ENCODE measurements at places on chromosomes 7 and 10.
A peak's percentile ranks its signal among the peaks of the same experiment; 100 is the strongest.

DNA sequence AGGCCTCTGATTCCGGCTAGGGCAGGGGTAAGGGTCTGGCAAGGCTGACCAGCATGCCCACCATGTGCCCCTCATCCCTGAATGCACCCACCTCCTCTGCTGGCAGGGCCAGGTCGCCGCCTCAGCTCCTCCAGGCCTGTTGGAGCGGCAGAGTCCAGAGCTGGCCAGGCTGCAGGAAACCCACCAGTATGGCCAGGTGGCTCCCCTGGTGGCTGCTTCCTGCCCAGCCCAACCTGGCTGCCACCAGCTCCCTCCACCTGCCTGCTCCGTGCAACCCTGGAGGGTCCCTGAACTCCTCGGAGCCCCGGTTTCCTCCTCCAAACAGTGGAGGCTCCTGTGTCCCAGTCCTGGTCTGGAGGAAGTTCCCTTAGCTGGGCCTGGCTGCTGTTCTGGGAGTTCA lies 39.6 kb downstream of the MICALL2 start:
- no peak for DNase-seq

DNA sequence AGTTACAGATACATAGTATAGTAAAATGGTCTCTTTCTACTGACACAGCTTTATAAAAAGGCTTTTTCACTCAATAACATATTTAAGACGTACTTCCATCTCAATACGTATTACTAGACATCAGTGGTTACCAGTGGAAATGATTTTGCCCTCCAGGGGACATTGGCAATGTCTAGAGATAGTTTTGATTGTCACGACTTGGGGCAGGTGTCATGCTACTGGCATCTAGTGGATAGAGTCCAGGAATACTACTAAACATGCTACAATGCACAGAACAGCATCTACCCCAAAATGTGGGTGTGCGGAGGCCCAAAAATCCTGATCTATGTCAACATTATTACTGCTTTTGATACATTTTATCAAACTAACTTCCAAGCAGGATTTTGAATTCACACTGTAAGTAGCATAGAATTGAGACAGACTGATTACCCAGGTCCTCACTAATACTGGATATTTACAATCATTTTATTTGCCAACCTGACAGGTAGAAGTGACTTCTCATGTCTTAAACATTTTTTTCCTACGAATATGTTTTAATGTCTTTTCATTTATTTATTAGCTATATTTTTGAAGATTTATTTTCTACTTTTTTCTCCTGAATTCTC lies 53.8 kb downstream of the HGF start:
- DNase-seq: no peak

DNA sequence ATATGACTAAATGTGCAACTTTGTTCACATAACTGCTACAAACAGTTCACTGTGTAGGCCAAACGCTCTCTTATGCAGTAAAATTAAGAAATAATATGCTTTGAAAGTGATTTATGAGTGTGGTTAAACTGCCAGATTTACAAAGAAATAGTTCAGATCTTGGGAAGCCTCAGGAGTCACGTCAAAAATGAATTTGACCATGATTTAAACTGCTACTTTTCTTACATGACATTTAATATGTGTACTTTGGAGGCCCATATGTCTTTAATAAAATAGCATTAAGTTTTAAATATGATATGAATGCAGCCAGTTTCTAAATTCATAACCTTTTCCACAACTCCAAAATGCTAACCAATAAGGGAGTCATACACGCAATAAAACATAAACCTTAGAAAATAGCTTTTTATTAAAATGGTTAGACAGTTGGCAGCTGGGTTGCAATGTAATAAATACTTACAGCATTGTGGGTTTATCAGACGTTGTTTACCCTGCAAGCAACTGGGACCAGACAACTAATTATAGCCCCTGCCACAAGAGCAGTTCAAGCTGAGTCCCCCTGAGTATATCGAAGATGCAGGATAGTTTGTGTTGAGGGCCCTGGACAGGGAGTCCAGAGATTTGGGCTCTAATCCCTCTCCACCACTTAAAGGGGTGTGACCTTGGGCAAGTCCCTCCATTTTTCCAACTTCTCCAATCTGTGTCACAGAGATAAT lies 640.4 kb downstream of the LRMDA start:
- DNase-seq: no peak

DNA sequence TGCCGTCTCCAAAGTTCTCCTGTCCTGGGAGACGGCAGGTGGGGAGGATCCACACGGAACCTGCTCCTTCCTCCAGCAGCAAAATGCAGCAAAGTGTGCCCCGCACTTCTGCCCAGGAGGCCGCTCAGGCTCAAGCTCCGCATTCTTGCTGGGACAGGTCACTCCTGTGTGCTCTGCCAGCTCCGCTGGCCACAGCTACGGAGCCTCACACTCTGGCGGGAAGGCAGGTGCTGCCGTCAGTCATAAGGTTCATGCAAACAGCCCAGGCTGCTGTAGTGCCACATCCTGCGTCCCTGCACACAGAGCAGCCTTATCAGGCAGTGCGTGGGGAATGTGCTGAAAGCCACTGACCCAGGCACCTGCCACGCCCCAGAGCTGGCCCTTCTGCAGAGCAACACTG lies 22.4 kb downstream of the ADGRA1 start:
- no peak for DNase-seq

DNA sequence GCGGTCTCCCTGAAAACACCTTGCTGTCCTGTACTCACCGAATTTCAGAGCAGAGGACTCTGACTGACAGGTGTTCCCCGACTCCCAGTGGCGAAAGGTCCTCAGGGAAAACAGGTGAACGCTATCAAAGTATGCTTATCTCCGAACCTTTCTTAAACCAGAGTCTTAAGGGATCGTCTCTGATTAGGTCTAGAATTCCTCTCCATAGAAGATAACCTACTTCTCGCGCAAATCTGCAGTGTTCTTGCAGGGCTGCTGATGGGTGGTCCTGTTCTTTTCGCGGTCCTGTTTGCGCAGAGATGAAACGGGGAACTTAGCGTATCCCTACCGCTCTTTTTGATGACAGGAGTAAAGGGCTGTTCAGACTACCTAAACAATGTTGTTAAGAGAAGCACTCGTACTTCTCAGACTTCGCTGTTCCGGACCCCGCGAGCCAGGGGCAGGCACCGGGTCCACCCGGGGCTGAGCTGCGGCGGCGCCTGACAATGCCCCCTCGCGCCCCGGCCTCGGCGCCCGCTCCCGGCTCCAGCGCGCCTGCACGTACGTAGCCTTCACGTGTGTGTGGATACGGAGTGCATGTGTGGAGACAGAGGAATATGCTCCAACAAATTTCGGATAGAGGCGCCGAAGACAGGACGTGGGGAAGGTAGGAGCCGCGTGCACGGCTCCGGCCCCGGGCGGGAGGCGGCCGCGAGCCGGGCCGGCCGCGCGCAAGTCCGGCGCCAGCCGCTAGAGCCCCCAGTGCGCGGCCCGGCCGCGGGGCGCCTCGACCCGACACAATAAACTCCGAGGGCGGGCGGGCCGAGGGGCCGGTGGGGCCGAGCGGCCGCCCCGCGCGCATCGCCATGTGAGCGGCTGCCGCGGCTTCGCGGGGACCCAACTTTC lies 766 bp upstream of the ZMYND11 start:
- peak; percentile 34 for DNase-seq

DNA sequence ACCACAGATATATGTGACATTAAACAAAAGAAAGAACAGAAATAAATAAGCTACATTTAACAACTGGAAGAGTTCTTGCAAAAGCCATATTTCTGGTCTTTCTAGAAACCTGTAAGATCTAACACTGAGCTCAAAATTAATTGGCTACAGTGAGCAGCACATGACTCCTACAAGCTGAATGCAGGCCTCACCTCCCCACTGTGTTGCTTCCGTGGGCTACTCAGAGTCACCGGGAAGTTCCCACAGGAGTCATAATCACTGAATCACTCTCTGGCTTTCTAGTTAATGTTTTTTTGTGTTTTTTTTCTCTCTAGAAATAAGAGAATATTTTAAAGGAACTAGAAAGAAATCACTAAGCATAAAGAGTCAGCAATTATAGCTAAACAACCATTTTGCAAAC lies 10.2 kb upstream of the MRPS24 start:
- no peak for DNase-seq

GRCh38 chr10:3165196-3165595 lies 7.4 kb downstream of the PITRM1 start:
- DNase-seq: no peak

GRCh38 chr7:145269418-145270161 lies 433.7 kb upstream of the TPK1 start:
- DNase-seq: no peak

DNA sequence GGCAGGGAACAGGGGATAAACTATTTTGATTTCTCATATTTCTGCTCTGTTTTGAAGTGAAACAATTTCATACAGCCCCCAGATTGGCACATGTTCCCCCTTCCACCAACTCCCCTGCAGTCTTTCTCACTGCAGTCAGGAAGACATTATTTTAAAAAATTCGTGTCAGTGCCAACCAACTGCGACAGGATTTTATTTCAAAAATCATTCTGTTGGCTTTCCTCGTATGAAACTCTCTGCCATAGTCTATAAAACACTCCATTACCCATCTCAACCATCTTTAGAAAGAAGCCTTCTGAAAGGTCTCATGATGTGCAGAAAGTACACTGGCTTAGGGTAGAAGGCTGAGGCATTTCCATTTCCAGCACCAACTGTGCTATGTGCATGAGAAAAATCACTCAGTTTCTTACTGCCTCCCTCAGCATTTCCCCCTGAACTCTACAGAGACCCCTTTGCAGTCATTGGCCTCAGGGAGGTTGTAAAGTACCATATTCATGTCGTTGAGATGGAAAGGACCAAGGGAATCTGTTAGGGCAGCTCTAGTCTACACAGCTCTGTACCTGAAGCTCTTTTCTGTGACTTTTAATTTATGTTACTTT lies 46.9 kb downstream of the STEAP1B start:
- no peak for DNase-seq

DNA sequence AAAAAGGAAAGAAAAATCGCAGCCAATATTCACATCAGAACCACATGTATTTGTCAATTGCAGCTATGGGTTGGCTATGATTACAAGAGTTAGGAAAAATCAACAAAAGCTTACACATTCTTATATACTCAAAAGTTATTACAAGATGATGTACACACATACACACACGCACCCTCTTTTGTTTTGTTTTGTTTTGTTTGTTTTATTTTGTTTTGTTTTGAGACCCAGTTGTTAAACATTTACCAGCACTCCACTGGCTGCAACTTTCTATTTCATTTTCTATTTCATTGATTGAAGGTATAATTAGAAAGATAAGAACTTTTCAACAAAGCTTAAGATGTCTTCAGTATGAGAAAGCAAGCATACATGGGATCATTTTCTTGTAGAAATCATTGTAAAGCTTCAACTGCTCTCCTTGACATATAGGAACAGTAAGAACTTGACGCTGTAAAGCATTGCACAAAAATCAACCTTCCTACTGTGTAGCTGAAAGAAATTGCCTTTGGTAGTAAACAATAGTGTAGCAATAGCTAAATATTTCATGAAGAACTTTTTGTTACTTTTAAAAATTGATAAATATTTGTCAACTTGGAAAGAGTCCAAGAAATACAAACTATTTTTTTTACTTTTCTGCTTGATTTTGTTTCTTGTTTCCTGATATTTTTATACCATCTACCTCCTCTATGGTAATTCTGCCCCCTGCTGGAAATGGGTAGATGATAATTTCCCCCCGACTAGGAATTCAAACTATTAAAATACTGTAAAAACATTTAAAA lies 205.9 kb downstream of the MBL2 start:
- DNase-seq: no peak

GRCh38 chr7:152956006-152956405 lies 196.5 kb downstream of the ACTR3B start:
- DNase-seq: no peak

DNA sequence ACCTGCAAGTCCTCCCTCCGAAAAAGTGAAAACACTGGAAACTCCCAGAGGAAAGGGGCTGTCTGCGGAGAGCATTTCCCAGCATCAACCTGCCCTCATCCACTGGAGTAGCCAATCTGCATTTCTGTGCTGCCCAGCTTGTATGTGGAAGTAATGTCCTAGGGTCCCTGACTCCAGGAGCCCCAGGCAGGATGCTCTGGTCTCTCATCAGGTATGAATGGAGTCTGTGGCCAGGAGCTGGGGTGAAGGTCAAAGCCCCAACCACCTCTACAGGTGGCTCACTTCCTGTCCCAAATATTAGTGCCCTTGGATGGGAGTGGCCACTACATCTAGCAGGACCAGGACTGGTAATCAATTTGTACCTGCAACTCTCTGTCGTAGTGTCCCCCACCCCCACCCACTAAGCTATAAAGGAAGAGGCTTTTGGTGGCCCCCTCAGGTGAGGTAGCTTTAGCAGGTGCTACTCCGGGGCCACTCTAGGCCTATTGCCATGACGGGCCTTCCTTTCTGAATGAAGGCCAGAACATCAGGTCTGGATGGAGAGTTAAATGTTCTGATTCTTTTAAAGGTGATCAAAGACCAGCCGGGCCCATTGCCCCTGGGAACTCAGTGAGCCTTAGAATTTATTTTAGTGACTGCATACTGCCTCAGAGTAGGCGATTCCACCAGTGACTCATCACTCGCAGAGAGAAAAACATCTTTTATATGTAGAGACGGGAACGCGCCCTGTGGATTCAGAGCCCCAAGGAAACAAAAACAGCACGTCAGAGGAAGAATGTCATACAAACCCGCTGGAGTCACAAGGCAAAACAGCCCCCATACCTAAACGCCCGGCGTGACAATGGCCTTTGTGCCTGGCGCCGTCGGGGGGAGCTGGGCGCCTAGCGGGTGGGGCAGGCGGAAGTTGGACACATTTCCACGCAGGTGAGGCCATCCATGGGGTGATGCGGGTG lies 13.0 kb downstream of the EN2 start:
- DNase-seq: no peak

GRCh38 chr10:104617831-104618230 lies 23.3 kb upstream of the SORCS3 start:
- DNase-seq: no peak

- DNase-seq: peak; percentile 73
Observed at GRCh38 chr7:774161-775109, 47.4 kb upstream of the PRKAR1B start.

GRCh38 chr7:85627791-85628586 lies 441.1 kb upstream of the SEMA3D start:
- no peak for DNase-seq

DNA sequence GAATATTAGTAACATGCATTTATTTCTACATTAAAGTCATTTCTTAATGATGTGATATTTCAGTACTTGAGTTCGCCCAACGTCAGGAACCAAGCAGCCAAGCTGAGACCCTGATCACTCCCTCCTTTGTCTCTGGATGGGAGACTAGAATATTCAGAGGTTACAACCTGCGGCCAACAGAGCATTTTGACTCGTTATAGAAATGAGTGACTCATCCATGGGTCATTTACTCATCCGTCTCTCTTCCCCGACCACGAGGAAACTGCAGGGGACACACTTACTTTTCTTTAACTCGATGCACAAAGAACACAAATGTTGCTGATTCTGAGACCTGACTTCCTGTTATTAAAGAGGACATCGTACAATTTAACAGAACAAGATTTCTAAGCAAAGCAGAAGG lies 343.3 kb downstream of the FRMD4A start:
- DNase-seq: no peak

DNA sequence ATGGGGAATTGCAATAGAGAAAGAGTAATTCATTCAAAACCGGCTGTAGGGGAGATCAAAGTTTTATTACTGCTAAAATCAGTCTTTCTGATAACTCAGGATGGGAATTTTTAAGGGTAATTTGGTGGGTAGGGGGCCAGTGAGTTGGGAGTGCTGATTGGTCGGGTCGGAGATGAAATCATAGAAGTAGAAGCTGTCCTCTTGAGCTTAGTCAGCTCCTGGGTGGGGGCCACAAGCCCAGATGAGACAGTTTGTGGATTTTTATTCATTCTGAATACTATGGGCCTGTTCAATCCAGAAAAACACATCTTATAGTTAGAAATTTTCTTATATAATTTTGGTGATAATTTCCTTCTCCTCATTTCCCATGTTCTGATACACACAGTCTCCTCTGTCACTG lies 25.4 kb downstream of the CALD1 start:
- DNase-seq: no peak

GRCh38 chr7:106254525-106255116 lies 30.2 kb downstream of the NAMPT start:
- DNase-seq: no peak

Data from transverse colon (tissue), 4 donors.